ENCODE measurements at places on chromosomes 5 and 9.

- no peak for DNase-seq
Measured at GRCh38 chr5:137845472-137845871, 22.2 kb upstream of the MYOT start.

DNA sequence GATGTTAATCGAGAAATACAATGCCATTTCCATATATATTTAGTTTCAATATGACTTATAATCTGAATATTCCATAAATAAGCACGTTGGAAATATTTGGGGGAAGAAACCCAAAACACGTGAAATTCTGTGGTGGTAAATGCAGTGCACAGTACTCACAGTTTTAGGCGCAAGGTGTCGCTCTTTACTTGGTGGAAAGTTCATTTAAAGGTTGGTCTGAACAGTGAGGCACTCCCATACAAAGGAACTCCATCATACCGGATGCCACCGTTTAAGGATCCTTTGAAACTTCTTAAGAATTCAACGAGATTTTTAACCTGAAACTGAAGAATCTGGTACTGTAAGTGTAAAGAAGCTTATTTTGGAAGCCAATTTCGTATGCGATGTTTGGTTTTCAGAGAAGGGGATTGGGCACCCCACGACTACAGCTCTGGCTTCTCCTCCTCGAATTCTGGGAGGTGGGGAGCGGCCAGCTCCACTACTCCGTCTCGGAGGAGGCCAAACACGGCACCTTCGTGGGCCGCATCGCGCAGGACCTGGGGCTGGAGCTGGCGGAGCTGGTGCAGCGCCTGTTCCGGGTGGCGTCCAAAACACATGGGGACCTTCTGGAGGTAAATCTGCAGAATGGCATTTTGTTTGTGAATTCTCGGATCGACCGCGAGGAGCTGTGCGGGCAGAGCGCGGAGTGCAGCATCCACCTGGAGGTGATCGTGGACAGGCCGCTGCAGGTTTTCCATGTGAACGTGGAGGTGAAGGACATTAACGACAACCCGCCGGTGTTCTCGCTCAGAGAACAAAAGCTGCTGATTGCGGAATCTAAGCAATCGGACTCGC is at the start of gene PCDHA11:
Gene PCDHA11, plus strand, starts transcription at position 237 of the 834 bp plus-strand sequence. Its CDS starts 147 bp downstream, at position 384.
- no peak for DNase-seq

- no peak for DNase-seq
Measured at GRCh38 chr5:88997937-88998336, 115.0 kb upstream of the MEF2C start.

DNA sequence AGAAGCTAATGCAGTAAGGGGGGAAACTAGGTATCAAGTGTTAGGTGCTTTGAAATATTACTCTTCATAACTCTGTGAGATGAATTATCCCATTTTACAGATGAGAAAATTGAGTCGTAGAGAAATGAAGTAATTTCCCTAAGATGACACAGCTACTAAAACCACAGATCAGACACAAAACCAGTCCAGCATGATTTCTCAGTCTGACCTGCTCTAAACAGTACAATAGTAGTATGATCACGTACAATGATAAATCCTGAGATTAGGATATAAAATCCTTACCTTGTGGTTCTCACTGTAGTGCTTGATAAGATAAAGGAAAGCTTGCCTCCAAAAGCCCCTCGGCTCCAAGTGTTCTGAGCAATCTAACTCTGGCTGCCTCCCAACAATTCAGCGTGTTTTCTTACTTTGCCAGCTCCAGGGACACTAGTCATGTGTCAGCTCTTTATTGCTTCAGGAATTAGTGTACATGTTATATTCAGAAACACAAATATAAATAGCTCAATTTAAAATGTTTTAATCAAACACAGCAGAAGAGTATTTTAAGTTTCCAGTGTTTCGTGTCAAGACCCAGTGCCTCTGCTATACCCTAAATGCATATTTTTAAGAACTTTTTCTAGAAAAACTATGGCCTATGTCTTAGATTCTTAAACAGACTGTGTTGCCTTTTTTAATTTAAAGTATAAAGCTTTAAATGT is 243.6 kb downstream of the DENND1A start:
- no peak for DNase-seq

DNA sequence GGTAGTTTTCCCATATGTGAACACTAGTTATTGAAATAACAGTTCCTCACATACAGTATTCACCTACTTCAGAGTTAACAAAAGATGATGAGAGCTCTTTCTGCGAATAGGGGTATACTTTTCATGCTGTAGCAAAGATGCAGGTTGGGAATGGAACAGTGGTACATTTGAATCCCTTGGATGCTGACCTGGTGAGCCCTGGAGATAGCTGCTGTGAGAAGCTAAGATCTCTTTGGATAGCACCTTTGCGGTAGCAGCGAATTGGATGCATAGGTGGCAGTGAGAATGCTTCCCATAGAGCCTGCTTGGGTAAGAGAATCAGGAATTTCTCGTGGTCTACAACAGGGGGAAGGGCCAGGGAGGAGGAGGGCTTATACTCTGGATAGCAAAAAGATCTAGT is 61.2 kb downstream of the NUP214 start:
- DNase-seq = no peak

DNA sequence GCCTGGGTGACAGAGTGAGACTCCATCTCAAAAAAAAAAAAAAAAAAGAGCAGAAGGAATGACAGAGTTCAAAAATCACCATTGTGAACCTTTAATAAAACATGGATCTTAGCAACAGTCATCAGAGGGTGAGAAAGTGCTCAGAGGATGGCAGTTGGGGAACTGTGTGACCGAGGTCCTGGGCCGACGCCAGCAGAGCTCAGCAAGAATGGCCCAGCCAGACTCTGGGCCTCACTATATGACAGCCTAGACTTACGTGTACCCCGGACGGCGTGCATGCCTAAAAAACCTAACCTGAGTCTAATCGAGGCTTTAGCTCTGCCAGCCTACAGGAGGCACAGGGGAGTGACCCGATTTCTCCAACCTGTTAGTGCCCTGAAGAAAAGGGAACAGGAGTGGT is 64.3 kb downstream of the MVB12B start:
- DNase-seq = no peak

- no peak for DNase-seq
Measured at GRCh38 chr5:147519380-147519779, 9.5 kb upstream of the DPYSL3 start.

DNA sequence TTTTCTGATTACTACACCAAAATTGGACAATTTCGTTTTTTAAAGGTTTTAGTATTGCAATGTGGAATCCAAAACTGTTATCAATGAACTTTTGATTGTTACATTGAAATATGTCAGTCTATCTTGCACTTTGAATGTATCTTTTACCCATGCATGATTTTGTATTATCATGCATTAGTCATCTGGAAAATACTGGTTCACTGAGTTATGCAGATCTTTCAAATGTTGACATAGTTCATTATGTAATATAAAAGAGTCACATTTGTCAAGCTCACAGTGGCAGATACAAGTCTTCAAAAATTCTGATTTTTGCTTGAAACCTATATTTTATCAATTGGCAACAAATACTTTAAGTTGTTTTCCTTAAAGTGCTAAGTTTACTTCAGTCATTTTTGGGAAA is 85.2 kb downstream of the NR3C1 start:
- no peak for DNase-seq
